ENCODE measurements at places on chromosomes 11 and 22.
A peak's percentile ranks its signal among the peaks of the same experiment; 100 is the strongest.

GRCh38 chr11:88015170-88015569 is 160.1 kb downstream of the RAB38 start:
- DNase-seq = no peak

GRCh38 chr11:5137014-5137413 is 1.1 kb downstream of the OR52A5 start:
- no peak for DNase-seq

- no peak for DNase-seq
Measured at GRCh38 chr11:17639781-17640180, 79.6 kb upstream of the MYOD1 start.

- DNase-seq = peak; percentile 38
Measured at GRCh38 chr11:67317888-67318555, 14.7 kb downstream of the SSH3 start.

DNA sequence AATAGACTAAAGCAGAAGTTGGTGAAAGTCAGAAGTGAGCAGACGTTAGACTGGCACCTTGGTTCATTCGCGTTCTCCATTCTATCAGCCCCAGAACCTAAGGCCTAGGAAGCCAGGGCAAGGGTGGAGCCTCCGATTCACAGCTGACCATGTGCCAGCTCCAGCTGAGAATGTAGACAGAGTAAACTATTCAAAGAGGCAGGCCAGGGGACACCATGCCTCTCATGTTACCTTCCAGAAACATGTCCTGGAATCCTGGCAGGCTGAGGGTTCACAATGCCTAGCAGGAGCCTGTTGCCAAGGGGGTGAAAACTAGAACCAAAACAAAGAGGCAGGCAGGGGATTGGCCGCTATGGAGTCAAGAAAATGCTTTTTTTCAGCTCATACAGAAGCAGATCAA is 224.4 kb upstream of the POU2AF2 start:
- no peak for DNase-seq

- no peak for DNase-seq
Measured at GRCh38 chr11:80371931-80372330, 931.1 kb upstream of the TENM4 start.

- DNase-seq = no peak
Measured at GRCh38 chr11:2587976-2588748, 111.6 kb downstream of the KCNQ1OT1 start.

DNA sequence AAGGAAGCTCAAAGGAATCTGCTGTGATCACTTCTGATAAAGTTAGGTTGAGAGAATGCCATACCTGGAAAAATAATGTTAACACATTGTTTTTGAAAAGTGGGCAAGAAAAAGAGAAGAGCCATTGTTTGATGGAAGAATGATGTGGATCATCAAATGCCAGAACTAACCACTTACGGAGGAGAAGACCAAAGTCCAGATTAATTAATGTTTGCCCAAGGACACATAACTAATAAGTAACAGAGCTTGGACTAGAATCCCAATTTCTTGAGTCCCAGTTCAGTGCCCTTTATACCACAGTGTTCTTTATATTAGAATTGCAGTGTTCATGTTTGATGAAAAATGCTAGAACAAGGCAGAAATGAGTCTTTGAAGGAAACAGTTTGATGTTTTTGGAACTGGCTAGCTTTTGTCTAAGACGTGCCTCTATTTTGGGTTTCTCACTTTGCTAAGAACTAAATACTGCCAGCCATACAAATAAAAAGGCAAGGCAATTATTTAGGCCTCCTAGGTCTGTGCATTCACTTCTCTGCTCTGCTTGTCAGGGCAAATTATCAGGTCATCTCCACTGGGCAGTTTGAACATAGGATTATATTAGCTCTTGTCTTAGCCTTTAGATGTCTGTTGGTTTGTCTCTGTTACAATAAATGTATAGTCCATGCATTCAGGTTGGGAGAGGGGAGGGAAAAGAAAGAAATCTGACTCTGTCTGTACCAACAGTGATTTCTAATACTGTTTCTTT is 72.3 kb downstream of the TRIM44 start:
- no peak for DNase-seq

- no peak for DNase-seq
Measured at GRCh38 chr11:76173663-76174062, 32.6 kb downstream of the WNT11 start.

GRCh38 chr11:101433151-101433550 is 150.7 kb downstream of the TRPC6 start:
- no peak for DNase-seq

DNA sequence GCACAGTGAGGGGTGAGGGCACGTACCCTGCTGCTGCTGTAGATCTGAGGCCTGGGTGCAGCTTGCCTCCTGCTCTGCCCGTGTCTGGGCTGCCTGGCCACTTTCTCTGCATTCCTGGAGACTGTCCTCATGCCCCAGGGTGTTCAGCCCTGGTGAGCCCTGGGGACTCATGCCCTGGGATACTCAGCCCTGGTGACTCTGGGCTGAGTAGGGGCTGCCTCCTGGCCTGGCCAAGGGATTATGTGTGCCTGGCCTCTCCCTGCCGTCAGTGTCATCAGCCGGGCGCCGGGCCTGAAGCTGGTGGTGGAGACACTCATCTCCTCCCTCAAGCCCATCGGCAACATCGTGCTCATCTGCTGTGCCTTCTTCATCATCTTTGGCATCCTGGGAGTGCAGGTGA is 94.7 kb downstream of the CACNA1I start:
- no peak for DNase-seq

DNA sequence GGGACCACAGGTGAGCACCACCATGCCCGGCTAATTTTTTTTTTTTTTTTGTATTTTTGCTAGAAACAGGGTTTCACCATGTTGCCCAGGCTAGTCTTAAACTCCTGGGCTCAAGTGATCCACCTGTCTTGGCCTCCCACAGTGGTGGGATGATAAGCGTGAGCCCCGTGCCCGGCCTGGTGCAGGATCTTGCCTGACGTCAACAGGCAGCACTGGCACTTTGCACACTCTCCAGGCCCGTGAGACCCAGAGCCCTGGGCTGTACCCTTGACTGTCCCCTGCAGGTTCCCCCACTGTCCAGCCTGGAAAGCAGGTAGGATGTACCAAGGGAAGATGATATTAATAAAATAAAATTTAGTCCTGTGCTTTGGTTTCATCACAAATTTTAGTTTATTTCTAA is 29.1 kb upstream of the PANX2 start:
- no peak for DNase-seq

DNA sequence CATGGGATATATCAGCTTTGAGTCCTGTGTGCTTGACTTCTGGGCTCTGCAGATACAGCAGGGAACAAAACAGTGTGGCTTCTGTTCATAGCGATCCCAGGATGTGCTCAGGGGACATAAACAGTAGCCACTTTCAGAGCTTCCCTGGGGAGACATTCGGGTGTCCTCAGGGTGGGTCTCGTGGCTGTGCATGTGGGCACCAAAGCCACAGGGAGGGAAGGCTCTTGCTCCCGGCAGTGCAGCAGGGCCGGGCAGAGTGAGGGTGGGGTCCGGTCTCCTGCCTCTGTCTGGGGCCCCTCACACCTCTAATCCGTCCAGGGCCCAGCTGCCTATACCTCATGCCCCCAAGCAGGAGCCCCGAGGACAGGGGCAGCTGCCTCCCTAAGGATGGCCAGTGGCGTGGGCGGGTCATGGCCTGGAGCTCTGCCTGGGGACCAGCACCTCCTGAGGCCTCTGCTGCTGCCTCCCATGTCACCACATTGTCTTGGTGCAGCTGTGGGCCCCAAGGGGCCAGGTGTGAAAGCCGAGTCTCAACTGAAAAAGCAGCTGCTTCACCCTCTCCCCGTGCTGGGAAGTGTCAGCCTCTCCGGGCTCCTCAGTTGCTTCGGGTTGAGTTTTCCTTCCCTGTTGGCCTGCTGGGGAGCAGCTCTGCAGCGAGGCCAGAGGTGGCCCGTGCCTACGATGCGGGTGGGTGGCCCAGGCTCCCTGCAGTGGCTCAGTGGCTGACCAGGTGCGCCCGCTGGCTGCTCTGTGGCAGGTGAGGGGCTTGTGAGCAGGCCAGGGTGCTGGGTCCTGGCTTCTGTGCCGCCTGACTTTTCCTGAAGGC is 3.8 kb downstream of the TPCN2 start:
- DNase-seq = no peak

DNA sequence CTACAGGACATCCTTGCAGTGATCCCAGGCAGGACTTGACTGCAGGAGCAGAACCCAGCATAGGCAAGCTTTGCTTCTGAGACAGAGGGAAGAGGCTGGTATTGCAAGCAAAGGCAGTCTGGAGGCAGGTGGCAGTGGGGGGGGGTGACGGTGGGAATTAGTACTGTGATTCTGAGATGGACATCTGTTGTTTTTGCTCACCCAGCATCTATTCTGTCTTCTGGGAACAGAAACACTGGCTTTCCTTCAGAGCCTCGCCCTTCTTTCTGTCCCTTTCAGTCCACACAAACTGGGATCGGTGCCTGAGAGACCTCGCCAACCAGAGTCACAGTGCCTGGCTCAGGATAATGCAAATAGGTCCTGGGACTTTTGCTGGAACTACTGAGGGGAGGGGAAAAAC is 31.2 kb upstream of the RASL10A start:
- DNase-seq = no peak

DNA sequence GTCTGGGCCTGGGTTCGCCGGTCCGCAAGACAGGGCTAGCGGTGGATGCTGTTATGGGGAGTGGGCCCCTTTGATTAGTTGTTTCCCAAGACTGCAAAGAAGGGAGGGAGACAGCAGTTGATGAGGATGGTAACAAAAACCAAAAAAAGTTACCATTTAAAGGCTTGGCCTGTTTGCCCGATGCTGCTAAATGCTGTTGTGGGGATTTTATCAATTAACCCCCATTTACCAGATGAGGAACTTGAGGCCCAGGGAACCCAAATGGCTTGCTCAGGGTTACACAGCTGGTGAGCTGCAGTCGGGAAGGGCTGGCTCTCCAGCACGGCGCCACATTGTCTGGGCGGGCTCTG is 3.4 kb downstream of the TRPT1 start:
- DNase-seq = no peak

- DNase-seq = peak; percentile 44
Measured at GRCh38 chr11:57476047-57476756, 15.9 kb downstream of the RTN4RL2 start.
